ENCODE measurements at places on chromosomes 2 and 18.
A peak's percentile ranks its signal among the peaks of the same experiment; 100 is the strongest.

DNA sequence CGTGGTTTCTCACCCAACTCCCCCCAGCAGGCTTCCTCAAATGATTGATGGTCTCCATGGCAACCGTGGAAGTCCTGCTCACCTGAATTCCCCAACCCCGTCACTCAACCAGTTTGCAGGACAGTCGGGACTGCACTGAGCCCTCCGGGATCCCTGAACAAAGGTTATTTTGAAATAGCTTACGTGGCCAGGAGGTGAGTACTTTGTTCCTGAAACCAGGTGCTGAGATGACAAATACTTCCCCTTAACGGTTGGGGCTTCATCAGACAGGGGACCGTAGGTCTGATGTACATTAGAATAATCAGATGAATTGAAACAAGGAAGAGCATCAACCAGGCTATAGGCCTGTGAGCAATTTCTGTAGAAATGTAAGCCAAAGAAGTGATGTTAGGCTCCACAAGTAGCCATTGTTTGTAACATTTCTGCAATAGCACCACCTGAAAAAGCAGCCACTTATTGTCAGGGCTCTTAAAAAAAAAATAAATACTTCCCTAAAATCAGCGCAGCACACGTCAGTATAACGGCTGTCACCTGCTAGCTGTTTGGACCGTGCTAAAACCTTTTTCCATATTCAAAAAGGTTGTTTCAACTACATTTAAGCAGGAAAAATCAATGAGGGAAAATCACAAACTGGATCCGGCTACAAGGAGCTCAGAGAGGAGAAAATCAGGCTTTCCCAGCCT is 206.4 kb upstream of the ID2 start:
- peak; percentile 27 for DNase-seq

DNA sequence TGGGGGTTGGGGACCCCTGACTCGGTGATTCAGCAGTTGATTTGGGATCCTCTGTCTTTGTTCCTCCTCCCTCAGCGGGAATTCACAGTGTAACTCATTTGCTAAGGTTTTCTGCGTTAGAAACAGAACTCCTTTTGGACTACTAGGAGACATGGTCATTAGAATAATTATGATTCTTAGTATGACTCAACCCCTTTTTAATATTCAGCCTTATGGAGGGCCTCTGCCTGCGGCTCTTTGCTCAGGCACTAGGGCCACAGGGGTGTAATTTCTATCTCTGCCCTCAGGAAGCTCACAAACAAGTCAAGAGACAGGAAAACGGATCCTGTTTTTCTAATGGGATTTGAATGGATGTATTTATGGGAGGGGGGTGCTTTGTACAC is 117.4 kb downstream of the SPTBN1 start:
- DNase-seq: no peak

GRCh38 chr2:167771628-167772027 is 475.8 kb downstream of the STK39 start:
- no peak for DNase-seq

- DNase-seq: no peak
Measured at GRCh38 chr2:29005331-29005730, 24.2 kb downstream of the TOGARAM2 start.

- no peak for DNase-seq
Measured at GRCh38 chr2:19881221-19881907, 20.4 kb downstream of the TTC32 start.

DNA sequence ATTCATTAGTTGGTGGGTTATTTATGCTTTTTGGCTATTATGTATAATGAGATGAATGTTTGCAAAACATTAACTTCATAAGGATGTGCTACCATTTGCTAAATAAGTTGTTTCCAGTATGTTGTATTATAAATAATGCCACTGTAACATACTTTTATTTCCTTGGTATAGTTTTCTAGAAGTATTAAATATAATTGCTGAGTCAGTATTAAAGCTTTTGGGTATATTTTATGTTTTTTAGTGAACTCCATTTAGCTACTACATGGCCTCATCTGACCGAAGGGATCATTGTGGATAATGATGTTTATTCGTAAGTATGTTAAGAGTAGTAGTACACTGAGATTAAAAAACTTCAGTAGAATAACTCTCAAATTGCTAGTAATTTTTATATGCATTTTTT is 73.8 kb downstream of the RAB3GAP1 start:
- no peak for DNase-seq

- no peak for DNase-seq
Measured at GRCh38 chr2:21103274-21103891, 20.4 kb upstream of the TDRD15 start.

- DNase-seq: no peak
Measured at GRCh38 chr2:136361521-136361920, 243.6 kb upstream of the CXCR4 start.

DNA sequence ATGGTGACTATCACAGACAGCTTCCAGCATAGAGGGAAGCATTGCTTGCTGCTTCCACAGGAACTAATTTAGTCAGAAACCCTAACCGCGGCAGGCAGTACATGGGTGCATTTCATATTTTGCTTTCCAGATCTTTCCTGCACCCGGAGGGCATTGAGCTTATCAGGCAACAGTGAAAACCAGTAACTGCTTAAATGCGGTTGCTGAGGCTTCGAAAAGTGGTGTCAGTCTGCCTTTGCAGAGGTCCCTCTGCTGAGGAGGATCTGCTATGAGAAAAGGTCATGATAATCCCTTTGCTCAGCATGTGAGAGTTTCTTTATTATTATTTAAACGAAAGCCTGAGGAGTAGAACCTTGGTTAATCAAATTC is 44.6 kb upstream of the ROCK2 start:
- no peak for DNase-seq

DNA sequence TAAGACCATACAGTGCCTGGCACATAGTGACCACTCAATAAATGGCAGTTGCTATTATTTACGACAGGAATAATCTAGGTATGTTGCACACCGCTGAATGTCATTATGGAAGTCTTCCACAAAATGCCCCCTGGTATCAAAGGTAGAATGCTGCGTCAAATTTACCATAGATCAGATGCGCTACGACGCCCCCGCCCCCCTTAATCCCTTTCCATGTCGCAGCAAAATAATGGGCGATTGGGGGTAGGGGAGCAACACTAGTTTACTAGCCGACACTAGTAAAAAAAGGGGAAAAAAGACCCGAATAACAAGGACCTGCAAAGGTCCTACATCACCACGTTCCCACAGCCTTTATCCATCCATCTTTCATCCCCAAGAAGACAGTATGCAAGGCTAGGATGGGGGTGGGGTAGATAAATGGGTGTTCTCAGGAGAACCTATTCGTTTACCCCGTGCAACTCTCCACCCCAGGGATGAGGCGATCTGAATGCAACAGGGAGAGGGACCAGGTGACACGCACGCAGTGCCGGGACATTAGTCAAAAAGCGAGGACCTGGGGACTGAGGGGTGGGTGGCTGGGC is 455 bp downstream of the PREPL start:
- DNase-seq: no peak

- no peak for DNase-seq
Measured at GRCh38 chr18:50143886-50144285, 51.1 kb downstream of the MYO5B start.

DNA sequence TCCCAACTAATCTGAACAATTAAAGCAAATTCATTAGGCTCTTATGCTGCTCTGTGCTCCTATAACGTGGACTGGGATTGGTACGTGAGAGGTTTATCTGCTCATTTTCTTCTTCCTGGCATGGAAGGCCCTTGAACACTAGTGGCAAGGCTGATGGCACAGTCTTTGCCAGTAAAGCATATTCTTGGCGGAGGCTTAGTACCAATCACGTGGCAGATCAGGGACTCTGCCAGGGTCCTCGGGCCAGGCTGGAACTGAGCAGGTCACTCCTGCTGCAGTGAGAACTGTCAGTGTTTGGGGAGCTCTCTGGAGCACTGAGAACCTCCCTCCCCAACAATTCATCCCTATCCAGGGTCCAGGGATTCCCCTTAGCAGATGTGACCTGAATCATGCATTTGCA is 3.7 kb upstream of the ALPK2 start:
- no peak for DNase-seq

DNA sequence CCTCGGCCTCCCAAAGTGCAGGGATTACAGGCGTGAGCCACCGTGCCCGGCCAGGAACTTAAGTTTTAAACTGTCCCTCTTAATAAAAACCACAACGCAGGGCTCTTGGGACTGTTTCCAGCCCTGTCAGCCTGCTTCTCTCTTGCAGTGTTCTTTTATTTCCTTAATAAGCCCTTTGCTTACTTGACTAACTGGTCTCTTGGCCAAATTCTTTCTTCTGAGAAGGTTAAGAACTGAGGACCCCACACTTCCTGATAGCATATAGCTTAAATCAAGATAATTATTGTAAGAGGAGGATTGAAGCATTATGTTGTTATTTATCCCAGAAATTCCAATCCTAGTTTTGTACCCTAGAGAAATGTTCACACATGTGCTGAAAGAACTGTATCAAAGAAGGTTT is 128.2 kb upstream of the UXS1 start:
- no peak for DNase-seq

- DNase-seq: no peak
Measured at GRCh38 chr2:8592736-8593135, 89.1 kb upstream of the ID2 start.

- DNase-seq: no peak
Measured at GRCh38 chr2:101736233-101736632, 38.7 kb downstream of the MAP4K4 start.

Measured in activated CD4-positive, alpha-beta T cell treated with anti-CD3 and anti-CD28 coated beads for 24 hours (primary cell).